Activated T-cell treated with anti-CD3 and anti-CD28 coated beads, Interleukin-2, amount 50 U/mL, for 1 hour (primary cell): ENCODE measurements at places on chromosomes 2 and 18.

- DNase-seq, result no peak
Measured at GRCh38 chr18:75142677-75143076, 66.3 kb downstream of the PTGR3 start.

GRCh38 chr2:25323042-25323514 is 18.6 kb downstream of the DNMT3A start:
- peak; percentile 70 for DNase-seq

DNA sequence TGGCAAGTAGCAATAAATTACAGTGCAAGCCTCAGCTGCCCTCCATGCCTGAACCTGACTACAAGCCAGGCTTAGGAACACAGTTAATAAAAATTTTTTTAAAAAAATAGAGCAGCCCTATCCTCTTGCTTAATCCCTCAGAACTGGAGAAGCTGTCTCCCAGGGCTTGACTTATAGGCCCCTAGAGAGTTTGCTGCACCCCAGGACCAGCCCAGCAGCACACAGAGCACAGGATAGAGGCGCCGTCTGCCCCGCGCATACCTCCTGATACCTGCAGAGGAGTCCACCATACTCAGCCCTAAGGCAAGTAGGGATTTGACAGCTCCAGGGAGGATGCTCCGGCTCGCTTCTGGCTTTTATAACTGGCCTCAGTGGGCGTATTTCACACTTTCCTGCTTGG is 548.6 kb upstream of the RAB6C start:
- no peak for DNase-seq

DNA sequence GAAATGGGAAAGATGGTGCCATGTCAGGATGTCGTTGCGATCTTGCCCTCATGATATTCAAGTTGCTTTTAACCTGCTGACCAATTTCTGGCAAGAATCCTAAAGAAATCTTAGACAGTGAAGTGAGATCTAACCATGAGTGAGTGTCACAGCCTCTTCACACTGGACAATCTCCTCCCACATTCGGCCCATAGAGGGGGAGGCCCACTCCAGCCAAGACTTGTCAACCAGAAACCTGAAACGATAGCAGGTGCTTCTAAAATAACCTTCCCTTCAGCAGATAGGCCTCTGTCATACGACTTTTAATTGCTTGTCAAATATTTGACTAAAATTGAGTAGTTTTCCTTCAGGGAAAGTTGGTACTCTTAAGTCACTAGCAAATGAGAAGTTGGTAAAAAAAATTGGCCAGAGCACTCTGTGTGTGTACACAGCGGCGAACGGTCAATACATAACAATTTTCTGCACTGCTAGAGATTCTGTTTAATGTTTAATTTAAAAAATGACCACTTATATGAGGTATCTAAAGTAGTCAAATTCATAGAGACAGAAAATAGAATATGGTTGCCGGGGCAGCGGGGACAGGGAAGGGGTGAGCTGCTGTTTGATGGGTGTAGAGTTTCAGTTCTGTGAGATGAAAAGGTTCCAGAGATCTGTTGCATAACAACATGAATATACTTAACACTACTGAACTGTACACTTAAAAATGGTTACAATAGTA is 110.2 kb downstream of the VAPA start:
- no peak for DNase-seq

GRCh38 chr18:36481201-36481657 is 183.7 kb downstream of the FHOD3 start:
- DNase-seq, result no peak

GRCh38 chr2:30145826-30146336 is 926 bp upstream of the YPEL5 start:
- DNase-seq, result no peak

- DNase-seq, result no peak
Measured at GRCh38 chr2:62319070-62319469, 123.2 kb downstream of the B3GNT2 start.

DNA sequence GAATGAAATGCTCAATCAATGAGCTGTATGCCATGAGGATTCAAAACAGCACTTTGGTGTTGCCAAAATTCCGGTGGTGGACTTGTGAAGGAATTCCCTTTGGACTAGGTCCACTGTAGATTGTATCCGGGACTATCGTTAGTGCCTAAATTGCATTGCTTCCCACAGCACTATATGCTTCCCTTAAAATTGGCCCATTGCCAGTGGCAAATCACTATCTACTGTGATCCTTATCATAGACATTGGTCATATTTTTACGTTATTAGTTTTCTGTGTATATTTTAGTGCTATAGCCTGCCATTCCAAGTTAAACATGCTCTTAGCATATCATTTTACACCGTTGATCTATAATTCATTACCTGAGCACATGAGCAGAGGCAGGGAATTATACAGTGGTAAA is 1.7 kb downstream of the PJVK start:
- DNase-seq, result no peak

DNA sequence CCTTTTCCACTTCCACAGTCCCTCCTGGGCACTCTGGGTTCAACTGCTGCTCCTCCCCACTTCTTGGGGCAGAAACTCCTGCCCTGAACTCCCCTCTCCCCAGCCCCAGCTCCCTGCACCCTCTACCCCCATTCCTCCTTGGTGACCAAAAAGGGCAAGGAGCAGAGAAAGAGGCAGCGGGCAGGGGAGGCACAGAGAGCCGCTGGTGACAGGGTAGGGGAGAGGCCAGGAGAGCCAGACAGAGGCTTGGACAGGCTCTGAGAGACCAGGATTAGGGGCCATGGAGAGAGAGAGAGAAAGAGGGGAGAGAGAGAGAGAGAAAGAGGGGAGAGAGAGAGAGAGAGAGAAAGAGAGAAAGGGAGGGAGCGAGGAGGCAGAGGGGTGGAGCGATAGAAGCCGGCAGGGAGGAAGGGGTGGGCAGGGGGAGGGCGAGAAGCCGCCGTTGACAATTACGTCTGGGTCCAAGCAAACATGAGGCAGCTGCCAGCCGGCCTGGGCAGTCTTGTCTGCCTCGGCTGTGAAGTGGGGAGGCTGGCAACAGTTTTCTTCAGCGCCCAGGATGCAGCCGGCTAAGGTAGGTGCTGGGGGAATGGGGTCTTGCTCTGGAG is at the start of gene KCNIP3:
TSS of gene KCNIP3 (plus strand) at position 468 of the 608 bp plus-strand sequence. CDS start at position 560, 92 bp downstream.
- no peak for DNase-seq

- DNase-seq, result no peak
Measured at GRCh38 chr18:21074336-21075323, 37.0 kb downstream of the ROCK1 start.

DNA sequence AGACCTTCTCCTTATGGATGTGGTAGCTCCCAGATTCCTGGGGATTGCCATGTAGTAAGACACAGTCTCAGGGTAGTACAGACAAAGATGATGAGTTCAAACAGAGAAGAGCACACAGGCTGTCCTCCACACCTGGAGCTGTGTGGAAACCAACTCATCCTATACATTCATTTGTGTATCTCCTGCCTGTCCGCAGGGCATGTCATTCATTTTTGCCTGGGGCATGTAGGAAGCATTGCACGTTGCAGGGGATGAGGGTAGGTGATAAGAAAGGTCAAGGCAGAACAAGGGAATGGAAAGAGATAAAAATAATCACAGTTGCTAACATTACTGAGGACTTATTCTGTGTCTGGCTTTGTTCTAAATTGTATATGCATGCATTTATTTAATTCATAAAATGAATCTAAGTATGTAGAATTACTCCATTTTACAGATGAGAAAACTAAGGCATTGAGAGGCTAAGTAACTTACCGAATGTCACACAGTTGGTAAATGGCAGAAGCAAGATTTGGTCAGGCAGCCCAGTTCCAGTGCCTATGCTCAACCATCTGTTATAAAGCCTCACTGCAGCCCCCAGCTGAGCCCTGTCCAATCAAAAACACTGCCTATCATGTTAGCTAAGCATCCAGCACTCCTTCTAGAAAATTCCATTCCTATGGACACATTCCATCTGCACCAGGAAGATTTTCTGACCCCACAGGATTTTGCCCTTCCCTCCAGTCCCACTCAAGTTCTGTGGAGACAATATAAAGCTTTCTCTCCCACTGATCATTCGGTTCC is 81.0 kb downstream of the SUMO1 start:
- no peak for DNase-seq

DNA sequence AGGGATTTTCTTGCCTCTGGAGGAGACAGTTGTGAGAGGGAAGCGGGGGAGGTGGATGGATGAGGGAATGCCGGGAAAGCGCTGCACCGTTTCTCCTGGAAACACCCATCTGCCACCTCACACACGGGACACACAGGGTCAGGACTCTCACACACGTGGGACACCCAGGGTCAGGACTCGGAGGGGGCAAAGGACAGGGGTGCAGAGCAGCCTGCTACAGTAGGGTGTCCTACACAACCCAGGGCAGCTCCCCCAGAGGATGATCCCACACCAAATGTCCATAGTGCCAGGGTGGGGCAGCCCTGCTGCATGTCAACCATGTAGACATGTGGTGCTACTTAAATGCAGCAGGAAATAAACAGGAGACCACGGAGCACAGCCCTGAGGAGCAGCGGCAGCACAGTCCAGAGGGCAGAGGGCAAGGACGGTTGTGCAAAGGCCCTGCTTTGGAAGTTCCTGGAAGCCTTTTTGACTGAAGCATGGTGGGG is 5.1 kb downstream of the RAMP1 start:
- DNase-seq, result no peak

DNA sequence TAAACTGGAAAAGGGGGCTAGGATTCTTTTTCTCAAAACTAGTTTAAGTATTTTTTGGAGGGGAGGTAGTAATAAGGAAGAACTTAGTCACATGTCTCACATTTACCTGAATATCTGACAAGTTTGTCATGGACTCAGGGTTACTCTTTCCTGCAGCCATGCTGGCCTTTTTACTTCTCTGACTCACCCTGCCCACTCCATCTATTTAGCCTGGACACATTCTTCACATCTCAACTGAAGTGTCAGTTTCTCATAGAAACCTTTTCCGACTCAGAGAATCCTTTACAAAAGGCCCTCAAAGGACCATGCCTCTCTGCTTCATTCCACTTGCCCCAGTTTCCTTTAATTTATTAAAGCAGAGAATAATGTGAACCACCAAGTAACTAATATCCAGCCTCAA is 42.6 kb downstream of the SCN7A start:
- DNase-seq, result no peak

- DNase-seq, result no peak
Measured at GRCh38 chr2:204365811-204366210, 179.5 kb upstream of the PARD3B start.

DNA sequence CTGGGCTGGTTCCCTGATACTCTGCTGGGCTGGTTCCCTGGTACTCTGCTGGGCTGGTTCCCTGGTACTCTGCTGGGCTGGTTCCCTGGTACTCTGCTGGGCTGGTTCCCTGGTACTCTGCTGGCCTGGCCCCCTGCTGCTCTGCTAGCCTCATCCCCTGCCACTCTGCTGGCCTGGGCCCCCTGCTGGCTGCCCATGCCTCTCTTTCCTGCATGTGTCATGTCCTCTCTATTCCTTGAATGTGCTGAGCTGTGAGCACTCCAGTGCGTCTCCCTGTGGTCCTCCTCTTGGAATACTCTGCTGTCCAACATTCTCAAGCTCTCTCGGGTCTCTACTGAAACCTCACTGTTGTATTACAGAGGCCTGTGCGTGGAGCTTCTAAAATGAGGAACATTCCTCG is 216.3 kb downstream of the RNF144A start:
- DNase-seq, result no peak

- DNase-seq, result no peak
Measured at GRCh38 chr18:45559258-45559657, 56.0 kb upstream of the SLC14A2 start.

GRCh38 chr18:8603663-8604520 is 5.3 kb upstream of the RAB12 start:
- DNase-seq, result no peak

DNA sequence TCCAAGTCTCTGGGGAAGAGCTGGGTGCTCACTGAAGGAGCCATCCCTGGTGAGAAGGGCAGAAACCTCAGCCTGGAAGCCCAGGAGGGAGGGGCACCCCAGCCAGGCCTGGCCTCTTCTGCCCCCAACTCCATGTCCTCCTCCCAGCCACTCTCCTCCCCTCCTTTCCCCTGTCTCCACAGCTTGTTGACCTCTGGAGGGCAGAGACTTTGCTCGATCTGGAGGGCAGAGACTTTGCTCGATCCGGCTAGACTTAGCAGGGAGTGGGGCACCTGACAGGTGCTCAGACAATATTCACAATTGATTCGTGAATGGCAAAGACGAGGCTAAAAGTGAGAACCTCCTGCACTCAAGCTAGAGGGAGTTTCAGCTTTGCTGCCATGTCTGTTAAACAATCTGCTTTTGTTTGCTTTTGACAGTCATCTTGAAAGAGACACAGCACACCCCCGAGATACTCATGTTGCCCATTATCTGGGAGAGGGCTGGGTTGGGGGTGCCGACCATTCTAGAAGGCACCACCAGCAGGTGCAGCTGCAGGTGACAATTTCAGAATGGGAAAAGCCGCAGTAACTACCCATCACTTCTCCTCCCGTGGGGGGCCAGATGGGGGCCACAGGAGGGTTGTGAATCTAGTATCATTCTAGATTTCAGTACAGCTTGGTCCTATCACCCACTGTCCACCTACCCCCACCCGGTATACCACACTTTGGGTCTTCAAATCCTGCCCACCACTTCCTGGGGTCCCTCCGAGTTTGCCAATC is 54.8 kb downstream of the DNMT3A start:
- no peak for DNase-seq

DNA sequence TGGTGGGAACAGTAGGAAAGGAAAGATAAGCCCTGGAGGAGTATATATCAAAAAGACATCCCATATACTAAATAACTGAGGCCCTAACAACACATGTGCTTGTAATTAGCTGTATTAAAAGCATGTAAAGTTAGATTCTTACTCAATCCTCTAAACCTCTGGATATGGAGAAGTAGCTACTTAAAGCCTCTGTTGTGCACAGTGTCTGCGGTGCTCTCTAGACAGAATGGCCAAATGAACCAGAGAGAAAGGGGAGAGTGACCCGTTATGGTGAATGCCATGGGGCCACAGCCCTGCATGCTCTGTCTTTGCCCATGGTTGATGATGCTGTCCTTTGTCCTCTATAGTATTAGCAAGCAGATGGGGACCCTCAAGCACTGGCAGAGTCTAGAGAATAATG is 104.4 kb upstream of the SLC8A1 start:
- no peak for DNase-seq

- no peak for DNase-seq
Measured at GRCh38 chr2:232600053-232600773, 33.2 kb upstream of the EFHD1 start.

DNA sequence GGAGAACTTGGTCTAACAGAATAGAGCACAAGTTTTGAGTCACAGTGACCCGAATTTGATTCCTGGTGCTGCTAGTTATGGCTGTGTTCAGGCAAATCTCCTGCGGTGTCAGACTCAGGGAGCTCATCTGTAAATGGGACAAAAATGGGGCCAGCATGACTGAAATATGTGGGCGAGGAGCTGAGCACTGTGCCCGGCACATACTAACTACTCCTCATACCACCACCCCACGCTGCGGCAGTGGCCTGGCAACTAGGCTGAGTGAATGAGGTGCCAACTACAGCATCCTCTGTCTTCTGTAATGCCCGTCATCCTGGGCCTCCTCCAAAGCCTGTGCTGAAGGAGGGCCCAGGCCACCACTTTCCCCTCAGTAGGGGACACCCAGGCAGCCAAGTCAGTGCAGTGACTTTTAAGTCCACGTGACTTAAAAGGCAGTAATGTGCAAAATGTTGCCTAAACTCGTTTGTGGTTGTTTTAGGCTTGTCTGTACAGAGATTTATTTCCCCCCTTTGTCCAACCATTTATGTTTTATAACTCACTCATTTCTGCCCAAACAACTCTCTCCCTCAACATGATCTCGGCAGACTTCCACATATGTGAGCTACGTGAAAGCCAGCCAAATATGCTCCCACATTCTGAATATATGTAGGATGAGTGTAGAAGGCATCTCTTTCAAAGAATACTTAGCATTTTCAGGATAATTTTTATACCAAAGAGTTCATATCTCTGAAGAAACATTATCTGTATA is 773.7 kb downstream of the TSN start:
- no peak for DNase-seq

- peak; percentile 17 for DNase-seq
Measured at GRCh38 chr2:240926516-240927389, 20.6 kb downstream of the CROCC2 start.
